Neural cell (in vitro differentiated cells): ENCODE measurements at places on chromosomes 1 and 21. TPM values are rescaled to one million over a fixed set of nuclear protein-coding genes. Genes with fewer than 3 reads are reported as not detected.

Gene OPTC
- not detected in 2 replicates for polyA plus RNA-seq

Gene MANEAL
- polyA plus RNA-seq: 37.0 and 46.7 TPM in 2 replicates

Gene ITLN2
- polyA plus RNA-seq: not detected in 2 replicates

Gene RHEX
- not detected in 2 replicates for polyA plus RNA-seq

Gene TNFRSF8
- not detected in 2 replicates for polyA plus RNA-seq

Gene GUCA2B
- not detected in 2 replicates for polyA plus RNA-seq

Gene MAN1C1
- 0.66 and 1.3 TPM in 2 replicates for polyA plus RNA-seq

Gene GNG12
- polyA plus RNA-seq: 0.35 and 0.56 TPM in 2 replicates

Gene KRTAP6-2
- not detected in 2 replicates for polyA plus RNA-seq

Gene FMN2
- polyA plus RNA-seq: 23.9 and 24.8 TPM in 2 replicates

Gene RHCE
- 1.1 and 1.7 TPM in 2 replicates for polyA plus RNA-seq

Gene RAB25
- 1.3 TPM in 1 of 2 replicates, not detected in the other for polyA plus RNA-seq

Gene LCE1E
- polyA plus RNA-seq: not detected in 2 replicates

Gene ODF2L
- polyA plus RNA-seq: 97.6 and 138 TPM in 2 replicates

Gene RNU1-2
- polyA plus RNA-seq: under 0.01 TPM in 1 of 2 replicates, not detected in the other

Gene CYP4B1
- polyA plus RNA-seq: not detected in 2 replicates

Gene PLA2G2C
- not detected in 2 replicates for polyA plus RNA-seq

Gene RUNX3
- not detected in 2 replicates for polyA plus RNA-seq

Gene TNFRSF14
- polyA plus RNA-seq: 1.1 TPM in 2 replicates

Gene CTTNBP2NL
- polyA plus RNA-seq: 11.8 and 12.5 TPM in 2 replicates

Gene SELENBP1
- not detected in 2 replicates for polyA plus RNA-seq

Gene AADACL4
- polyA plus RNA-seq: not detected in 2 replicates

Gene CLCC1
- 27.8 and 28.7 TPM in 2 replicates for polyA plus RNA-seq

Gene OR14I1
- polyA plus RNA-seq: not detected in 2 replicates

Gene MARK1
- polyA plus RNA-seq: 38.6 and 39.3 TPM in 2 replicates

Gene TEDDM1
- polyA plus RNA-seq: not detected in 2 replicates

Gene HOOK1
- 25.5 and 27.5 TPM in 2 replicates for polyA plus RNA-seq

Gene L1TD1
- not detected in 2 replicates for polyA plus RNA-seq

Gene SPATA46
- polyA plus RNA-seq: not detected in 2 replicates

Gene MARCKSL1
- polyA plus RNA-seq: 694 and 739 TPM in 2 replicates

Gene ANGPTL3
- not detected in 2 replicates for polyA plus RNA-seq

Gene GJA9
- polyA plus RNA-seq: not detected in 2 replicates

Gene KCNQ4
- polyA plus RNA-seq: 0.86 TPM in 1 of 2 replicates, not detected in the other

Gene SYTL1
- polyA plus RNA-seq: not detected in 2 replicates

Gene LCE6A
- not detected in 2 replicates for polyA plus RNA-seq

Gene GPATCH2
- polyA plus RNA-seq: 12.3 and 17.1 TPM in 2 replicates

Gene VSIG8
- 0.37 TPM in 1 of 2 replicates, not detected in the other for polyA plus RNA-seq

Gene GJB3
- not detected in 2 replicates for polyA plus RNA-seq

Gene HEYL
- not detected in 2 replicates for polyA plus RNA-seq

Gene ZNF683
- polyA plus RNA-seq: not detected in 2 replicates

Gene CFAP126
- not detected in 2 replicates for polyA plus RNA-seq

Gene S100A3
- polyA plus RNA-seq: not detected in 2 replicates

Gene TEKT2
- 32.1 and 34.7 TPM in 2 replicates for polyA plus RNA-seq

Gene HSPA6
- 2.6 and 3.8 TPM in 2 replicates for polyA plus RNA-seq

Gene FAM3B
- not detected in 2 replicates for polyA plus RNA-seq

Gene MYCL
- 35.2 and 36.3 TPM in 2 replicates for polyA plus RNA-seq

Gene FMO2
- not detected in 2 replicates for polyA plus RNA-seq

Gene RNU1-4
- polyA plus RNA-seq: under 0.01 TPM in 1 of 2 replicates, not detected in the other

Gene CFAP45
- polyA plus RNA-seq: 0.12 TPM in 1 of 2 replicates, not detected in the other

Gene DENND2C
- polyA plus RNA-seq: 0.18 and 0.26 TPM in 2 replicates

Gene SLC9A1
- polyA plus RNA-seq: 1.1 and 1.5 TPM in 2 replicates

Gene PSEN2
- 12.9 and 14.5 TPM in 2 replicates for polyA plus RNA-seq

Gene TMPRSS2
- not detected in 2 replicates for polyA plus RNA-seq

Gene SERPINC1
- not detected in 2 replicates for polyA plus RNA-seq

Gene C1orf185
- polyA plus RNA-seq: not detected in 2 replicates

Gene SLC27A3
- polyA plus RNA-seq: 30.6 and 38.2 TPM in 2 replicates

Gene INKA2
- polyA plus RNA-seq: 0.77 and 0.84 TPM in 2 replicates

Gene ALX3
- polyA plus RNA-seq: not detected in 2 replicates

Gene LHX8
- 8.8 and 11.1 TPM in 2 replicates for polyA plus RNA-seq
